ENCODE measurements at places on chromosomes 3 and 15. TPM values are rescaled to one million over a fixed set of nuclear protein-coding genes. Genes with fewer than 3 reads are reported as not detected.

DNA sequence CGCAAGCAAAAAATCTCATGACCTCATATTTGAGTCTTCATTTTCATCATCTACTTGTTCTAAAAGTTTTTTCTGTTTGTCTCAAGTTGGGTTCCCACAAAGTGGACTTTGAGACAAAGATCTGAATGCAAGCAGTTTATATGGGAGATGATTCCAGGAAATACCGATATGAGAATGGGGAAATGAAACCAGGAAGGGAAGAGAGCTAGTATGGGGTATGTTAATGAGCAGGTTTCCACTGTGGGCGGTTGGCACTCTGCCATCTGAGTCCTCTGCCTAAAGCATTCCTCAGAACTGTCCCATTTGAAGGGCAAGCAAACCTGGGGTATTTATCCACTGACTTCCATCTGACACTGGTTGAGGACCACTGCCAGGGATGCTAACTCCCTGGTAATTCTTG, 8.8 kb downstream of the ADPRH start:
- peak; percentile 32 for DNase-seq

MAGI1 gene
- total RNA-seq = 8.0 TPM

- no peak for DNase-seq
Measured at GRCh38 chr3:110246796-110247376, 824.7 kb upstream of the NECTIN3 start.

LYSMD2 gene
- total RNA-seq = 61.0 TPM

DNA sequence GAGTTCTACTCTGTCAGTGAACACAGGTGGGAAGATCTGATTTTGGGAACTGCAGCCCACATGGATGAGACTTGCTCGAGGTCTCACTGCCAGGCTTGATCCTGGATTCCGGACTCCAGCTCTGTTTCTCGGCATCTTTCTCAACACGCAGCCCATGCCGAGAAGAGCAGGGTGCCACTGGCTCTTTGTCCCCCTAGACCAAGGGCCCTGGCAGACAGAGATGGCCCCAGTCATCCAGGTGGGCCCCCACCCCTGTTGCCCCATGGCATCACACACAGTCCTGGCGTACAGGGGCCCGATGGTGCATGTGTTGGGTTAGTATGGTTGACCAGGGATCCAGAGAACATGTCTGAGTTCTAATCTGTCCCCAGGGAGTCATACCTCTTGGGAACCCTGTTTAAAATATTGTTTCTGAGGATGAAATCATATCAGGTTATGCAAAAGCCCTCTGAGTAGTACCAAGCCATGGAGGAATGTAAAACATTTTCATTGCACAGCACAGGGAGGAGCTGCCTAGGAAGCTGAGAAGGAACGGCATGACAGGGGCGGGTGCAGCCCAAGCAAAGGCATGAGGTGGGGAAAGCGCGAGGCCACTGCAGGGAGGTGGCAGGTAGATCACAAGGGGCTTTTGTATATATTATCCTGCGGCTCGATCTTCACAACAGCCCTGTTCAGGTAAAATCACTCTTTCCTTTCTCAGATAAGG, 320.6 kb downstream of the UACA start:
- DNase-seq = no peak

DNA sequence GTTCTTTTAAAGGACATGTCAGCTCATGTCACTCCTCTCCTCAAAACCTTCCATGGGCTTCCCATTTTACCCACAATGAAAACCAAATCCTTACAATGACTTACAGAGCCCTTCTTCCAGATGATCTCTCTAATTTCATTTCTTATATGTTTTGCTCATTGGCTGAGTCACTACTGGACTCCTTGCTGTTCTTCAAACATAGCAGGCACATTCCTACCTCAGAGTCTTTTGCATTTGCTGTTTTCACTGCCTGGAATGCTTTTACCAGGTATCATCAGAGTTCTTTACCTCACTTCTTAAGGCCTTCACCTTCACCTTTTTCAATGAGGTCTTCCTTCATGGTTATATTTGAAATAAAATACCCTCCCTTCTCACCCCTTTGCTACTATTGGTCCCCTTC, 57.3 kb downstream of the NECTIN3 start:
- DNase-seq = no peak

GOLGA8G gene
- total RNA-seq = not detected

GRCh38 chr3:16427103-16427965, 86.2 kb downstream of the RFTN1 start:
- peak; percentile 17 for DNase-seq

DNA sequence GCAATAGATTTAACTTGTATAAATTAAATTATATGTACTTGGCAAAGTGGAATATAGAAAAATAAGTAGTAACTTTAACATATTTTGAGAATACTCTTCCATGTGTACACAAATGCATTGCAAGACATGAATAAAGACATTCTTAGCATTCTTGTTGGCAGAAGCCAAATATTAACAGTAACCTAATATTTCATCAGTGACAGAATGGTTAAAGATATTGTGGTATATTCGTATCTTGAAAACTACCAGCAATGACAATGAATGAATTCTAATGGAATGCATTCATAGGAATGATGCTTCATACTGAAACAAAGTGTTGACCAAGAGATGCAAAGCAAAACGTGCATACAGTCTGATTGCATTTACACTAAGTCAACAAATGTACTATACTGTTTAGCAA, 524.7 kb downstream of the GRM7 start:
- no peak for DNase-seq

- DNase-seq = no peak
Measured at GRCh38 chr3:74562558-74563269, 51.7 kb downstream of the CNTN3 start.

DNA sequence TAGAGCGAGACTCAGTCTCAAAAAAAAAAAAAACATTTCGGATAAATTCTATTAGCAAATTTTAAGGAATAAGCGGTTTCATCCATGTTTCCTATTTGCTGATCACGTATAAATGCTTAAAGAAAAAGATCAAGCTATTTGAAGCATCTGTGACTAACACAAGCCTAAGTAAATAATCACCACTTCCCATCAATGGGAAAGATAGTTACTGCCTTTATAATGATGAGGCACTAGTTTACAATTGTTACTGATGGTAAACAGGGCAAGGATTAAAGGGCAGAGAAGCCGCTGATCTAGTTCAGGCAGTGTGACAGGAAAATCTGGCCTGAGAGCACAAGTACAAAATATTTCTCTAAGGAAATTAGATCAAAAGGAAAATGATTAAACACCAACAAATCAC, 13.7 kb downstream of the CLPX start:
- DNase-seq = no peak

DNA sequence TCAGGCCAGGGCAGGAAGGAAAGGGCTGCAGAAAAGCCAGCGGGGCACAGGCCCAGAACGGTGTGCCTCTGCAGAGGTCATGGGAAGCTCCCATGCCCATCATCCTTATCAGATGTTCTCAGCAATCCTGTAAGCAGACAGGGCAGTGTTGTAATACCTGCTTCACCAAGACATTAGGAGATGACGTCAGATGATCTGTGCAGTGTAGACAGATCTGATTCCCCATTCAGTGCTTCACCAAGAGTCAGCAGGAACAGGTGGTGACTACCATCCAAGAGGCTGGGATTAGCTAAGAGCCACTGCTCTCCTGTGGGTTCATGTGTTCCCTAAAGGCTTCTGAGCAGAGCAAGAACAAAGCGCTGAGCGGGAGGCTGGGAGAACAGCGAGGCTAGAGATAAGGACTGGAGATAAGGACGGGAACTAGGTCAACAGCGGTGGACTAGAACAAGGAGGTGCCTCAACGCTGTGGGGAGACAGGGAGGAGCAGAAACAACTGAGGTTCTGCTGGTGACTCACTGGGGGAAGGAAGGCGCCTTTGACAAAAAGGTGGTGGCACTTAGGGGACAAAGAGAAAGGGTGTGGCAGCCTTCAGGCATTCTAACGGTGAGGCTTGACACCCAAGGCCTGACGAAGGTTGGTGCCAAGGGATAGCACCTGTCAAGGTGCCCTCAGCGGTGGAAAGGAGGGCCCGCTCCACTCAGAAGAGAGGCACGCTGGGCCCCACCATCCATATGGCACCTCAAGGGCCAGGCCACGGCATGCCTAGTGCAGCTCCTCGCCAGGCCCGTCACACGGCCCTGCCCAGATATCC, 28.4 kb downstream of the CCDC12 start:
- DNase-seq = peak; percentile 66

SLC9C1 gene
- total RNA-seq = not detected

- DNase-seq = no peak
Measured at GRCh38 chr15:87743562-87743961, 513.0 kb downstream of the NTRK3 start.

TMEM87A gene
- 68.6 TPM for total RNA-seq

DNA sequence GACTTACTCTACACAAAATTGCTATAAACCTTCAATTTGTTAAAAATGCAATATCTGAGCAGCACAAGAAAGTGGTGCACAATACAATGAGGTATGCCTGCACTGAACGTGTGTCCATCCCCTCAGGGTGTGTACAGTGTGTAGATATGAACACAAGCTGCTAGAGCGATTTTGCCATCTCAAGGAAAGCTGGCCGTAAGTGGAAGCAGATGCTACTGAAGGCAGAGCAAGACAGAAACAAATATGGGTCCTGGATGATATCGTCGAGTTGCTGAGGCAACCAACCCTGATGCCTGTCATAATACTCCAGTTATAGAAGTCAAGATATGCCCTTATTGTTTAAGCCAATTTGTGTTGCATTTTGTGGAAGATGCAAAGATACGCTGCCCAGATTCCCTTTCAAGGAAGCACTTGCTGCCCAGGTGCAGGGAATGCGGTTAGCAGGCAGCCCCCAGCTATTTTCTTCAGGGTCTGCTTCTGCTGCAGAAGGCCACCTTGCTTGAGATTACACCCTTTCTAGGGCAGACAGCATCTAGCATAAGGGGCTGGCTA, 25.8 kb upstream of the EHHADH start:
- DNase-seq = no peak

DNA sequence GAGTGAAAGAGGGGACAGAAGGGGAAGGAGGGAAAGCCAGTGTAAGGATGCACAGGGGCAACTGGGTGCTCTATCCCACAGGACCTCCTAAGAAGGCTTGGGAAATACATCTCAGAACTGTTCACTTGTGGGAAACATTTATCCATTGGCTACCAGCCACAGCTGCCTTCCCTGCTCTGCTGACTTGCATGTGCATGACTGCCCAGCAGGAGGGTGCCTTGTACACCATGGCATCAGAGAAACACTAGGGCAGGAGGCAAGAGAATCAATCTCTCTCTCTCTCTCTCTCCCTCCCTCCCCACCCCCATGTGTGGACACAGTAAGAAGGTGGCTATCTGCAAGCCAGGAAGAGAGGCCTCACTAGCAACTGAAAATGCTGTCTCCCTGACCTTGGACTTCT, 62.9 kb upstream of the ZBTB38 start:
- peak; percentile 53 for DNase-seq

DNA sequence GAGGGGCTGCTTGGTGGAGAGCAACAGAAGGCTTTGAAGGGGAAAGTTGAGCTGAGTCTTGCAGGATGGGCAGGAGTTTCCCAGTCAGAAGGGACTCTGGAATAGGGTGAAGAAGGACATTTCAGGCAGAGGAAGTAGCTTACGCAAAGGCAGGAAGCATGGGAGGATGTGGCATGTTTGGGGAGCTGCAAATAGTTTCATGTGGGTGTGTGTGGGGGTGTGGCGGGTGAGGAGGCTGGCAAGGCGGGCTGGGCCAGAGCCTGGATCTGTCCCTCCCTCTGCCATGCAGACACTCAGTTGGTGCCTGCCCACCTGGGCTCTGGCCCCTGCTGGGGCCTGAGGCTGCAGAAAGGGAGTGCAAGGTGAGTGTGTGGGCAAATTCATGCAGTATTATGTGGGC, 10.4 kb downstream of the TEX264 start:
- DNase-seq = no peak

DNA sequence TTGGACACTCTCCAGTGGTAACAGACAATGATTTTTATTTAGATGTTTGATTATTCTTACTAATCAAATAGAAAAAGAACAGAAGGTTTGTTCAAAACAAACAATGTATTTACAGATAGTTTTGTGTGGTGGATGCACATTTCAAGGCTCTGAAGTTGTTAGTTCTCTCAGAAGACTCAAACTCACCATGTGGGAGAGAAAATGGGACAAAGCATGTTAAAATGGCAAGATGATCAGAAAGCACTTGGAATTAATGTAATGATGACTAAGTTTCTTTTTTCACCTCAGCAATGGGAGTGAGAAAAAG, 450.5 kb upstream of the KCNMB2 start:
- no peak for DNase-seq

HTD2 gene
- 18.8 TPM for total RNA-seq

LRRC2 gene
- total RNA-seq = 0.40 TPM

GRCh38 chr3:148796799-148797198, 30.8 kb upstream of the CPB1 start:
- DNase-seq = no peak

DNA sequence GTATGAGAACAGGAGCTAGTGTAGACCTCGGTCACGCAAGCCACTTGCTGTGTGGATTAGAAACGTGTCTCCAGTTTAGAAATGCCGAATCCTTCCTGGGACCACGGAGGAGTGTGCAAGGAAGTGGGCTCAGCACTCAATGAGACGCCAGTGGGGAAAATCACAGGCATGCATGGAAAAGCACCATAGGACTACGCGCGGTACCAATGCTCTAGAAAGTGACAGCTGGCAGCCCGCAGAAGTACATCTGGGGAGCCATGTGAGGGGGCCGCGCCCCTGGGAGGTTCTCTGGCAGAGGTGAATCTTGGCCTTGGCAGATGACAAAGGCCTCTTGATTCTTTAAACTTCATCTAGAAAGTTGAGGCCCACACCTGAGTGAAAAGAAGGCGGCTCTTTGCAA, 99.3 kb downstream of the LRRK1 start:
- no peak for DNase-seq

DNA sequence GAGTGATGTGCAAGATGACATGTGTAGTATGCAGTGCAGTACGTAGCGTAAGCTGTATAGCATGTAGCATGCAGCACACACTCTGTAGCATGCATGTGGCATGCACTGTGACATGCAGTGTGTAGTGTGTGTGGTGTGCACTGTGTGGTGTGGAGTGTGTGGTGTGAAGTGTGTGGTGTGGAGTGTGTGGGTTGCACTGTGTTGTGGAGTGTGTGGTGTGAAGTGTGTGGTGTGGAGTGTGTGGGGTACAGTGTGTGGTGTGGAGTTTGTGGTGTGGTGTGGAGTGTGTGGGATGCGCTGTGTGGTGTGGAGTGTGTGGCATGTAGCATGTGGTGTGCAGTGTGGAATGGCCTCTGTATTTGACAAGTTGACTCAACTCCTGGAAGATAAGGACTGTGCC, 39.2 kb downstream of the ROPN1B start:
- no peak for DNase-seq

SLC28A1 gene
- not detected for total RNA-seq

LARP6 gene
- 42.2 TPM for total RNA-seq

- peak; percentile 88 for DNase-seq
Measured at GRCh38 chr3:157436583-157437291, at the start of gene PTX3. Gene PTX3 (plus strand): TSS chr3:157436850. CDS start chr3:157436934, 84 bp downstream.

SCAANT1 gene
- total RNA-seq = not detected

Measured in Daoy (cell line).